Activated T-helper 2 cell treated with anti-CD3 and anti-CD28 coated beads, Interferon-gamma antibody, Interleukin-2, Interleukin-4, amounts not matched to agents 10 μg/mL and 5 μg/mL and 100 μg/mL, durations not matched to agents 14 hours and 24 hours and 36 hours (primary cell): ENCODE measurements at places on chromosomes 13 and 19.

DNA sequence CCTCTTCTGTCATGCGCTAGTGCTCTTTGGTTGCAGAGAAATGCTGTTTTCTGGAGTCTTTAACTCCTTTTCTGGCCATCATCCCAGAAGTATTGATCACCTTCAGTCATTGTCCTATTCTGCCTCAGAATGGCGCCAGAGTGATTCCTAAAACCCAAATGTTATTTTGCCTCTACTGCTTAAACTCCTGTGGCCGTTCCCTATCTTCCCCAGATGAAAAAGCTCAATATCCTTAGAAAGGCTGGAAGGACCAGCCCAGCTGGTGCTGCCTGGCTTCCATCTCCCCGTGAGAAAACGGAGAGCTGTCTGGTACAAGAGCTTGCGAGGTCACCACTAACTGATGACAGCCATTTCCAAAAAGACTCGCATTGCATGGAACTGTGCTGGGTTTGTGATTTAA, 179.1 kb downstream of the RBM26 start:
- DNase-seq: no peak

DNA sequence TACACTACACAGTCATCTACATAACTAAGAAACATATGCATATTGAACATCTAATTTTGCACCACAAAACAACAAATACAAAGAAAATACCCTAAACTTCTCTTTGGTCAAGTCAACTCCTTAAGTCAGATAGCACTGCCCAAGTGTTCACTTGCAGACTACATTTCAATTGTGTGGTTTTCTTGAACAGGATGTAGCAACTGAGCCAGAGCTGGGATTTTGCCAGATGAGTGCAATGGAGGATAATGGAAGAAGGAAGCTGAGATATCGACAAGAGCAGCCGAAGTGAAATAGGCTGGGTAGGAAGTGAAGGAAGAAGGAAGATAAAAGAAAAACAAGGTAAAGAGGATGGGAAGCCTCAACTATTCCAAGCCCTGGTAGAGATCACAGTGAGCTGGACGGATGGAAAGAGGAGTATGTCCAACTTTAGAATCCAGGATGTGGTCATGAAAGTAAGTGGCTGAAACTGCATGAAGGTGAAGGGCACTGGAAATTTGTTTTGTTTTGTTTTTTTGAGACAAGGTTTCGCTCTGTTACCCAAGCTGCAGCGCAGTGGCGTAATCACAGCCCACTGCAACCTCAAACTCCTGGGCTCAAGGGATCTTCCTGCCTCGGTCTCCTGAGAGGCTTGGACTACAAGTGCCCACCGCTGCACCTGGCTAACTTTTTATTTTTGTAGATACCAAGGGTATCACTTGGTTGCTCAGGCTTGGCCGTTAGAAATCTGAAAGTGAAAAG, 15.0 kb downstream of the NUFIP1 start:
- DNase-seq: no peak

DNA sequence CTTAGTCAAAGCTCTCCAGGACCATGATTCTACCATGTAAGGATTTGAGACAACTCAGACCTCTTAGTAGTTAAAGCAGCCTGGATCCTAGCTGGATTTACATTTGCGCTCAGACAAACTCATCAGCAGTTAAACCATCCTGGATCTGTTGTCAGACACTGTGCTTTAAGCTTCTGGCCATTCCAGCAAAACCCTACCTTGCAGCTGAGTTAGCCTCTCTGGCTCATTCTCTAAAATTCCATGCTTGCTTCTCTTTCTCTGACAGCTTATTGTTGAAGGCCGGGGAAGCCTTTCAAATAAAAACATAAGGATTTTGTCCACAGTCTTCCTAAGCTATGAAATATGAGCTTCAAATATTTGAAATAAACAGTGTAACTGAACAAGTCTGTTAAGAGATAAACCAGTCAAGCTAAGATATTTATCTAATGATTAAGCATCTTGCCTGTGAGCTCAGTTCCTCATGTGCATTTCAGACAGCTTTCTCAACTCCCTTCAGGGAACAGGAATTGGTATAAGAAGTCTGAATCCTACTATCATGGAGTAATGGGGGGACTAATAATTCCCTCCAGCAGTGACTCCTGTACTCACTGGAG, 89.3 kb downstream of the SLAIN1 start:
- DNase-seq: no peak

GRCh38 chr13:39268398-39268797, 230.1 kb downstream of the NHLRC3 start:
- DNase-seq: no peak

GRCh38 chr13:20489185-20489820, 36.4 kb downstream of the CRYL1 start:
- DNase-seq: peak; percentile 38

DNA sequence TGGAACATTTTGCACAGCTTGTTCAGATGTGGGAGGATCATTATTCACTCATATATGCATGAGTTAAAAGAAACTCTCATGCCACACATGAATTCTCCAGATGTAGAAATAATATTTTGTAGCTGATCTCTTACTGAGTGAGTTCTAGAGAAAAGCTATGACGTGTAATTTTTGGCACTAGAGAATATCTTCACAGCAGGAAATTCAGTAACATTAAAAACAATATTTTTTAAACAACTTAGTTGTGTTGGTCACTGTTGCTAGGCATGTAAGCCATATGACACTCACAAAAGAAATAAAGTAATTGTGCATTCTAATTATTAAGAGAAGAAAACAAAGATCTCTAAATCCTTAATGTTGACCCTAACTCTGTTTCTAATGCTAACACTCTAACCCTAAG, 371.4 kb upstream of the SLC10A2 start:
- DNase-seq: no peak

DNA sequence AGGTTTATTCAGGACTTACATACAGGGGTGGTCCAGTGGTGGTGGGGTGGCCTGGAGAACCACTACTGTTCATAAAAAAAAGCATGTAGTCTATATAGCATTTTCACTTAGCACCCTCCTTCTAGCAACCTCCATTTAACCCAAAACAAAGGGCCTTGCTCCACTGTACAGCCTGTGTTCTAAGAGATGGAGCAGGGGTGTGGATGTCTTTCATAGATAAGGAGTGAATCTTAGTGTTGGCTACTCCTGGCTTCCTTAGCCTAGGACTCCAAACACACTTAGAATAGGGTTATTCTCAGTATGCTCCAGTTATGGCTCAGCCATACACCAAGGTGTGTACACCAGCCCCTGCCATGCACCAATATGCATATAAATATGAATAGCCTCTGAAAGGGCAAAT, 95.2 kb downstream of the ELF1 start:
- no peak for DNase-seq

- no peak for DNase-seq
Measured at GRCh38 chr13:60689571-60689970, 292.6 kb downstream of the TDRD3 start.

DNA sequence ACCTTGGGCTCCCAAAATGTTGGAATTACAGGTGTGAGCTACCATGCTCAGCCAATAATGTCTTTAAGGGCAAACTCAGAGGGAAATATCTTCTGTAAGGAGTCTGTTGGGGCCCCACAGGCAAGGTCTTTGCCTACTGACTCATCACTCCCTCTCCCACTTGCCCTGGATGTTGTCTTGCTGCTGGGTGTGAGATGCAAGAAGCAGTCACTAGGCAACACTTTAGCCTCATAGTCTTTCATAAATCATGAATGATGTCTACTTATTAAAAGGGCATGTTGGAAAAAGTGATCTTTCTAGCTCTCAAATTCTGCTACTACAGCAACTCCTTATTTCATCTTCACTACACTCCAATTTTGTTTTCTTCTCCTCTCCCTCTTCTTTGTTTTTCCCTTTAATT, 34.6 kb upstream of the SLC10A2 start:
- DNase-seq: no peak

DNA sequence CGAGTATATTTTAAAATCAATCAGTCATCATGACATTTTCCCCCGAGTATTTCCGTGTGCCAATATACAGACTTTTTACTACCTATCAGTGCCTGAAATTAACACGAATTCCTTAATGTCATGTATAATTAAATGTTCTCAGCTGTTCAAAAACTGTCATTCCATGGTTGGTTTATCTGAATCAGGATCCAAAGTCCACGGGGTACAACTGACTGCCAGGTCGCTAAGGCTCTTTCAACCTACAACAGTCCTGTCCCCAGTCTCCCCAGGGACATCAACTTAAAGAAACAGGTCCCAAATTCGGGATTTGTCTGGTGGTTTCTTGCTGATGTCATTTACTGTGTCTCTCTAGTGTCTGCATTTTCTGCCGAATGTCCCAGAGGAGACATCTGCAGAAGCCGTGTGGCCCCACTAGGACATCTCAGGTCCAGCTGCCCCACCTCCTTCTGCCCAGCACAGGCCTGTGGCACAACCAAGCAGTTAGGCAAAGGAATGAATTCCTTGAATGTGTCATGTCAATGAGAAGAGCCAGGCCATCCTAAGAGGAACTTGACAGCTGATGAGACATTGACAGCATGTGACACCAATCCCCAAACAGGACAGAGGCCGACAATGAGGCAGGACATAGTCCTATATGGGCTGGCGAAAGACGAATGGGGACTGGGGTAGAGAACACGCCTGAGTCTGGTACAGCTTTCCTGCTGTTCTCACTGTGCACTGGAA, 109.5 kb downstream of the STK24 start:
- no peak for DNase-seq

- DNase-seq: no peak
Measured at GRCh38 chr19:55459950-55460657, 1.3 kb downstream of the ISOC2 start.

DNA sequence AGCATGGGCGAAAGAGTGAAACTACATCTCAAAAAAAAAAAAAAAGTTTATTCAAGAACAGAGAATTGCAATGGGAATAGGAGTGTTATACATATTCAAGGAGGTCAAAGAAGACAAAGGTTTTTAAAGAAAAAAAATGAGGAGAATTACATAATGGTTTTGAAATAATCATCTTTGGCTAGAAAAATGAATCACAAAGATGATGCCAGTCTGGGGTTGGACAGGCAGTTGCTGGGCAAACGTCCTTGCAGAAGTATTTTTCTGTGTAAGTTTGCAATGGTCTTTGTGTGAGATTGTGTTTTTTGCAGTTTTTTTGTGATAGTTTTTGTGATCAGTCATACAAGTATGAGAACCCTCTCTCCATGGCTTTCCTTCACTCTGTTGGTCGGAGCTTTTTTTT, 23.7 kb downstream of the LYPD3 start:
- no peak for DNase-seq

DNA sequence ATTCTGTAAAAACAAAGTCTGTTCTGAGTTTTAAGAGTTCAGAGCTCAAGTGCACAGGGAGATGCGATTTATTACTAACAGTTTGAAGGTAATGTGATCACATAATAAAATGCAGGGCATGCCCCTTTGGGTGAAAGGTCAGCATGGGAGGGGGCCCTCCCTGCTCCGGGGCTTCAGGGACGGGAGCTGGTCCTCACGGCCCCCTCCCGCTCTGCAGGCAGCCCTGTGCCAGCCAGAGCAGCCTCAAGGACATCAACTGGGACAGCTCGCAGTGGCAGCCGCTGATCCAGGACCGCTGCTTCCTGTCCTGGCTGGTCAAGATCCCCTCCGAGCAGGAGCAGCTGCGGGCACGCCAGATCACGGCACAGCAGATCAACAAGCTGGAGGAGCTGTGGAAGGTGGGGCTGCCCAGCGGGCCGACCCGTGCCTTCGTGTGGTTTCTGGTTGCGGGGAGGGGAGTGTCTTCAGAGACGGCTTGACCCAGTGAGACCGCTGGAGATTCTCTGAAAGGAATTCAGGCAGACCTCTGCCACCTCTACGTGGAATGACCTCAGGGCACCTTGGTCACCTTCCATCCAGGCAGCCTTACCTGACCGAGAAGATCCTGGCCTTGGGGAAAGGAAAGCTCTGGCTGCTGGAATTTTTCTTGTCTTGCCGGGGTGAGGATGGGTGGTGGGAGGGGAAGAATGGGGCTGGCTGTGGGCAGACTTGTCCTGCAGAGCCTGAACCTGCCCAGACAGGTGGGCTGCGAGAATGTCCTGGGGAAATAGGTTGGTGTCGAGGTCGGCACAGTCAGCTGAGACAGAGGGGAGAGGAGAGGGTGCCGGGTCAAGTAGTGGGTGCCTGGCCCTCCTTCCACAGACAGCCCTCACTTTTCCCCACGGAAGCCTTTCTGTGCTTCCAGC, 19.0 kb downstream of the UPF1 start:
- no peak for DNase-seq

- DNase-seq: no peak
Measured at GRCh38 chr19:35743640-35744429, 1.4 kb downstream of the U2AF1L4 start.

GRCh38 chr13:78593652-78594455, 9.5 kb downstream of the POU4F1 start:
- no peak for DNase-seq

DNA sequence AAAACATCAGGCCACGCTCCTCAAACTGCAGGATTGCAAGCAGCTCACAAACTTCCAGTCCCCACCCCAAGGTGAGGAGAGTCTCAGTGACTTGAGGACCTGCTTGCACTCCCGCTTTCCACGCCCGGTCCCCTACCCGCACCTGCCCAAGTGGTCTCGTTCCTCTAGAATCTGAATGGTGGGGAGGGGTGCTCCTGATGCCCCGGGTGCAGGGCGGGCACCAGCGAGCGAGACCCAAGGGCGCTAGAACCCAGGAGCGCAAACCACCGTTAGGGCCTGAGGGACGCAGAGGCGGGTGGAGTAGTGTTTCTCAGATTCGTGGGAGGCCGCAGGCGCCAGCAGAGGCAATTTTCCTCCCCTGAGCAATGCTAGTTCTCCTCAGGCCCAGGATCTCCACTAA, 40.3 kb downstream of the SOX1 start:
- no peak for DNase-seq

DNA sequence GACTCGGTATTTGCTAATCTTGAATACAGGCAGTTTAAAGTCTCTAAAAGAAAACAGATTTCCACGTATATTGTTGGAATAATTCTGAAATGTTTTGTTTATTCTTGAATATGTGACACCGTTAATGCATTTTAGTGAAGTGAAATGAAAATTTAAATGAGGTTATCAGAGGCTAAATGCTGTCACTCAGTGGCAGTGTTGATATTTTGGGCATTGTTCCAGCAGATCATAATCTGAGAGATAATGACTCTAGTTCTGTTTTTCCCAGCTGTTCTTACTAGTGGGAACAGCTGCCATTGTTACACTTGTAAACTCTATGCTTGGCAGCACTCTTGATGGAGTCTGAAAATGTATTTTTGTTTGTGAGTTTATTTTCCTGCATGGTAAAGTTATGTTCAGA, 365.6 kb upstream of the SLC10A2 start:
- DNase-seq: no peak

GRCh38 chr13:33787051-33787591, 30.8 kb upstream of the RFC3 start:
- no peak for DNase-seq

DNA sequence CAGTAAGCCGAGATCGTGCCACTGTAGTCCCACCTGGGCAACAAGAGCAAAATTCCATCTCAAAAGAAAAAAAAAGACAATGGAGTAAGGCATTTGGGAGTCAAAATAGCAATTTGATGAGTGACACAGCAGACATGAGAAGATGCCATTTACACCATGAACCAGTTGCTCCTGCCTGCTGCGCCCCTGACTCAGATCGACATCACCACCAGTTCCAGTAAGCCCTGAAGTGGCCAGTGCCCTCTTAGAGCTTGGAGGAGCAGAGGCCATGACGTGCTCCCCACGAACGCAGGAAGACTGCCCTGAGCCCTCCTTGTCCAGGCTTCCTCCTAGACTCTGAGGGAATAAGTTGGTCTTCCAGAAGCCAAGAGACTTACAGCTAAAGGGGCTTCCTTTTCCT, 339.2 kb downstream of the MYO16 start:
- DNase-seq: no peak
